ENCODE measurements at places on chromosomes 2 and 18.
A peak's percentile ranks its signal among the peaks of the same experiment; 100 is the strongest.

DNA sequence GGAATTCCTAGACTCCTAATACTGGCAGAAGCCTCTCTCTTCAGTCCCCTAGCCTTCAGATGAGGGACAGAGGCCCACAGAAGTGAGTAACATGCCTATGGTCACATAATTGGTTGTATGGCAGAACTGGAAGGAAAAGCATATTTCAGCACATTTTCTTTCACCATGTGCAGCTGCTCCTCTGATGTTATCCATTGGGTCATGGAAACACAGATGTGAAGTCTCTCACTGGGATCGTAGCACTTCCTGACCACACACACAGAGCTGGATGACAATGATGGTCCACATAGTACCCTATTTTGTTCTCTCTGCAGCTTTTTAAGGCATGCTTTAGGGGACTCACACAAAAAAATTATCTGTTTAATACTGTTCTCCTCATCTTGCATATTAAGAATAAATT is 24.5 kb downstream of the MYO3B start:
- no peak for DNase-seq

- no peak for DNase-seq
Measured at GRCh38 chr2:207534417-207534816, 4.7 kb downstream of the CREB1 start.

- no peak for DNase-seq
Measured at GRCh38 chr2:2743164-2743571, 412.1 kb upstream of the MYT1L start.

- peak; percentile 31 for DNase-seq
Measured at GRCh38 chr18:40017021-40017420, 1938.0 kb upstream of the PIK3C3 start.

GRCh38 chr2:23595601-23596251 is 210.7 kb downstream of the KLHL29 start:
- peak; percentile 61 for DNase-seq

GRCh38 chr2:27798948-27799645 is 27.6 kb downstream of the MRPL33 start:
- peak; percentile 22 for DNase-seq

GRCh38 chr2:205709319-205709718 is 27.0 kb downstream of the NRP2 start:
- no peak for DNase-seq

DNA sequence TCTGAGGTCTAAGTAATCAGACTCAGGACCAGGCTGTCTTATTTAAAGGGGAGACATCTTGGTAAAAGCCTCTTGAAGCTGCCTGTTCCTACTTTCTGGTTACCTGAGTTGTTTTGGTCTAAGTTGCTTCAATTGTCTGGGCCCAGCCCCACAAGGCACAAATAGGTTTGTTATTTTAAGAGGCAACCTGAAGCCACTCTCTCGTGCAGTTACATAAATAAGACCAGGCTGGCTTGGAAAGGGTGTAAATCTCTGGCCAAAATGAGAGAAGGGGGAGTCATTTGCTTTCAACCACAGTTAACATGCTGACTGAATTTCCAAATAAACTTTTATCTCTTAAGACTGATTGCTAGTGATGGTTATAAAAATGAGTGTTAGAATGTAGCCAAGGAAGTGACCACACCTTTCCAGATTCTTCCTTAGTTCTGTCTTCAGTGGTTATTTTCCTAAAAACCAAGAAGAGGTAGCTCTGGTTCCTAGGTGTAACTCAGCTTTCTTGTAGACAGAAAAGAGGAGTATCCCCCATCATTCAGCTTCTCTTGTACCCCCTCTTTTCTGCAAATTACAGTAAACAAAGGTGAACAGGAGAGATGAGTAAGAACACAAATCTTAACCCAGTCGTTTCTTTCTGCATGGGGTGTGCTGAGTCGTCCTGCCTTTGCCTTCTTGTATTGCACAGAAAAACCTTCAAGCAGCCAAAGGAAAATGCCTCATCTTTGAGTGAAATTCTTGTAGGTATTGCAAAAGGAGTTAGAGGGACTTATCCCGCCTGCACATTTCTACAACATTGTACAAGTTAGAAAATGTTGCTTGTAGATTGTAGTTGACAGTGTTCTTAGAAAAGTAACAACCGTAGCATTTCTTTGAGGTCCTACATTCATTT is 161.5 kb upstream of the NT5C1B start:
- DNase-seq = no peak

DNA sequence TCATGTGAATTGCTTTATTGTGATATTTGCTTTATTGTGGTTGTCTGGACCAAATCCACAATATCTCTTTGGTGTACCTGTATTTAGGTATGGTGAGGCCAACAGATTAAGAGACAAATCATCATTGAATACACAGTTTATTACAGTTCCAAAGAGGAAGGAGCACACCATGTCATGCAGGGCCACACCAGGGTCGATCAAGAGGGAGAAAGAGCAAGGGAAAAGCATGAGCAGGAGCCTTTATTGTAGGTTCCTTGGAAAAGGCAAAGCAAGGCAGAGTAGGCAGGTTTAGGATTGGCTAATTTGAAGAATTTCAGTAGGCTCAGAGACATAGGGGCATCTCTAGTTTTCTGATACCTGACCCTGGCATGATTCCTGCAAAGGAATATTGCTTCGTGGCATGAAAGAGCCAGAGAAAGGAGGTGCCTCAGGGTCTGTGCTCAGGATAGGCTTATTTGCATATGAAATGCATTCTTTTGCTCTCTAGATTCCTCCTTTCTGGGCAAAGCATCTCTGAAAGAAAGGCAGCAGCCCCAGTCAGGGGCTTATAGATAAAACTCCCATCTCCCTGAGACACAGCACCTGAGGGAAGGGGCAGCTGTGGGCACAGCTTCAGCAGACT is 214.2 kb upstream of the ERBB4 start:
- DNase-seq = no peak

DNA sequence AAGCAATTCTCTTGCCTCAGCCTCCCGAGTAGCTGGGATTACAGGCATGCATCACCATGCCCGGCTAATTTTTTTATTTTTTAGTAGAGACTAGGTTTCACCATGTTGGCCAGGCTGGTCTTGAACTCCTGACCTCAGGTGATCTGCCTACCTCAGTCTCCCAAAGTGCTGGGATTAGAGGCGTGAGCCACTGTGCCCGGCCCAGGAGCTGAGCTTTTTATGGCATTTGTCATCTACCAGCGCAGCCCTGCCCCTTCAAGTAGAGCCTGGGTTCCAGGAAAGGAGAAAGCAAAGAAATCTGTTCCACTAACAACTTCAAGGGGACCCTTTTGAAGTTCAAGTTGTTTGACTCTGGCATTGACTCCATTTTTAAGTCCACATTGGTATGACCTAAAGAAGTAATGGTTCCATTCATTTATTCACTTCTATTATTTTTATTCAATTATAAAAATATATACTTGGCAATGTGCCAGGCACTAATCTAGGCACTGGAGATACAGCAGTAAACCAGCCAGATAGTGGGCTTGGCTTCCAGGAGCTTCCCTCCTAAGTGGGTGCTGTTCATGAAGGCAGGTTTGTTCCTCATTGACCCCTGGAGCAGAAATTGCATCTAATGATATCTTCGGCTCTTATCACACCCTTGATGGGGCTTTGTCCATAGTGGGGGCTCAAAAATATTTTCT is 8.0 kb upstream of the SFTPB start:
- DNase-seq = no peak

DNA sequence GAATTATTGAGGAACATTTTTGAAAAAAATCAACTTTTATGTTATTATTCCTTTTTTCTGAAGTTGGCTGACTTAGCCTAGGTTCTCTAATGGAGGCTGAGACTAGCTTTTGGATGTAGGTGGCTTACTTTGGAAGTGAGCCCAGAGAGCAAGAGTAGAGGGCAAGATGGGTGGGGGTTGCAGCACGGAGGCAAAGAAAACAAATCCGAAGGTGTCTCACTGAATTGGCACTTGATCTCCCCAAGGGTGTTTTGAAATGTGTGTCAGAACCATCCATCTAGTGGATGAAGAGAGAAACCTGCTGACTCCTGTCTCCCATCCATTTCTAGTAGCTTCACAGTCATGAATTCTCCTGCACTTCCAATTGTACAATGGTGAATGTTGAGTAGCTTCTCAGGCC is 390.7 kb downstream of the TMEM182 start:
- no peak for DNase-seq
